ENCODE measurements at places on chromosomes 5 and 9.

GRCh38 chr9:121888438-121888775 lies 204.7 kb downstream of the TTLL11 start:
- no peak for DNase-seq

- no peak for DNase-seq
Measured at GRCh38 chr5:143379606-143380005, 23.9 kb downstream of the NR3C1 start.

DNA sequence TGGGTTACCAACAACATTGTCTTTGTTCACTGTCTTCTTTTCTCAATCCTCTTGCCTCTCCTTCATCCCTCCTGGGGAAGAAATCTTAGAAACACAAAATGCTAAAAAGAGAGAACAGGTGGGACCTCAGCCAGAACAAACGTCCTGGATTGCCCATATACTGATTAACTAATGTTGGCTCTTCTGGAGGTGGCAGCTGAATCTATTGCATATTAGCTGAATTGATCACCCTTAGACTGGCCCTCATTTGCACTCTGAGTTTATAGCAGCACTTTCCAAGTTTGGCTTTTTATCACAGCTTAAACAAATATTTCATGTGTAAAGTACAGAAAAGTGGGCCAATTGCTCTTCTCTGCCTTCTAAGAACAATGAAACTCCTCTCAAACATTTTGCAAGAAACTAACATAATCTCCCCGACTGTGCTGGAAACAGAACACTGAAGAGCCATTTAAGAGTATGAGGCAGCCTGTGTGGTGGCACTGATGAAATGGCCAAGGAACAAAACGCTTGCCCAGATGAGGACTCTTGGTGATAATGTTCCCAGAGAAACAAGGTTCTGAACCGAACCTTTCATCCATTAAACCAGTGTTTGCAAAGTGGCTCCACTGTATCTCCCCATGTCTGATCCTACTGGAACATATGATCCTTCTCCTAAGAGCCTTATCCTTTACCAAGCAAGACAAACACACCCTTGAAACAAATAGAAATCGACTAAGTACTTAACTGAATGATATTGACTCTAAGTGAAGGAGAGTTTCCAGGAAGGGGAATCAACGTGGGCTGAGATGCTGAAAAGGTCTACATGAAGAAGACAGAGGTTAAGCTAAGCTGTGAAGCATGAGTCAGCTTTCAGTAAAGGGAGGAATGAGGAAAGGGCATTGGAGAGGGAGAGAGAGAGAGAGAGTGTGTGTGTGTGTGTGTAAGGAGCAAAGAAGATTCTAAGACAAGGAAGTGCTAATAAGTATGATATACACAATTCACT lies 83.2 kb upstream of the LIFR start:
- DNase-seq = no peak

DNA sequence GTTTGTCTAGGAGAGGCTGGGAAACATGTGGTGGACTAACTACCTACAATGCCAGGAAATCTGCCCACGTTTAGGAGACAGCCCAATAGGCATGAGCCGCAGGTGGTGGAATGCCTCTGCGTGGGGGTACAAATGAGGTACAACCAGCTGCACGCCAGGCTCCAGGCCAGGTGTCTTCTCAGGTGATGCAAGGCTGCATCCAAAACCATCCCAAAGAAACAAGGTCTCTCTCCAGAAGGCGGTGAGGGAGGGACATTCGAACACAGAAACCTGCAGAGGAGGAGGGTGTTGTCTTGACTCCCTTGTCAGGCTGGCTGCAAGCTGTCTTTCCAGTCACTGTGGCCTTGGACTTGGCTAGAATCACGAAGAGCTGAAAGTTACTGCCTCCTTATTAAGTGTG lies 11.6 kb downstream of the ANKH start:
- no peak for DNase-seq

DNA sequence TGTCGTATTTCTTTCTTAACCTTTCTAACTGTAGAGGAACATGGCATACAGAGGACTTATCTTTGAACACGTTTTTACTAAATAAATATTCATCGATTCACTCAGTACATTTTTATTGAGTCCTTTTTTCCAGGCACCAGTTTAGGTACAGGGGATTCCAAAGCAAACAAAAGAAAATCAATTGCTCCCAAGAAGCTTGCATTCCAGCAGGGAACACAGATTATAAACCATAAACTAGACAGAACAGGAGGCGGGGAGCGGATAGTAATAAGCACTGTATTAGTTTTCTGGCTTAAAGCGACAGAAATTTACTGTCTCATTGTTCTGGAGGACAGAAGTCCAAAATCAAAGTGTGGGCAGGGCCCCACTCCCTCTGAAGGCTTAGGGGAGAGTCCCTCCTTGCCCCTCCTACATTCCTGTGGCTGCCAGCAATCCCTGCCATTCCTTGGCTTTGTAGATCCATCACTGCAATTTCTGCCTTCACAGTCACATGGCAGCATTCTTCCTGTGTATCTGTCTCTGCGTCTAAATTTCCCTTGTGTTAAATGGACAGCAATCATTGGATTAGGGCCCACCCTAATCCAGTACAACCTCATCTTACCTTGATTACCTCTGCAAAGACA lies 115.5 kb downstream of the COL23A1 start:
- DNase-seq = no peak

- DNase-seq = no peak
Measured at GRCh38 chr9:97722331-97722730, 25.2 kb upstream of the XPA start.

GRCh38 chr9:133679466-133680061 lies 43.4 kb downstream of the DBH start:
- no peak for DNase-seq

DNA sequence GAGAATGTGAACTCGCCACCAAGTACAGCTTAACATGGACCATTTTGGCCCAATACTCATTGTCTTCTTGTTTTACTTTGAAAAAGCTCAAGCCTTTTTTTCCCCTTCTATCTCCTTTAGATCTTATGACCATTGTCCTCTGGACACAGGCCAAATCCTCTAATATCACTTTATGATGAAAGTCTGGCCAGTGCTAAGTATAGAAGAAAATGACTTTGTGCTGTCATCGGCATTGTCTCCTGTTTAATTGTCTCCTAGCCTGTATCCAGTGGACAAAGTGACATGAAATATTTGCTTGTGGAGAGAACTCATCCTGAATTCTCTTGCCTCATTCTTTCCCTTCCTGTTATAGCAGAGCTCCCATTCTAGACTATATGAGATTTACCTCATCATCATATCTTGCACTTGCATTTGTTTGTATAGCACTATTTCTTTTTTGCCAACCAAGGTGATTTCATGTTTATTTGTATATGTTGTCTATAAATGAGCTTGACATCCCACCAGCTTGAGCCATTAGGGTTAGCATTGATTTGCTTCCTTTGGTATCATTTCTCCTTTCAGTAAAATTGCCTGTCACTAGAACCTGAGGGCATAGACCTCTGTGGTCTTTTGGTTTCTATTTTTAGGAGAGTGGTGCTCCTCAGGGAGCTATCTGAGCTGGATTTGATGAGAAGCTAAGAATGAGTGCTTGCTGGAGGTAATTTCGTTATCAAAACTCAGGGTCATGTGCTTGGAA lies 18.8 kb upstream of the TNFAIP8 start:
- no peak for DNase-seq
